Upper lobe of left lung (tissue), 6 donors: ENCODE measurements at places on chromosomes 16 and 17. TPM values are rescaled to one million over a fixed set of nuclear protein-coding genes. Genes with fewer than 3 reads are reported as not detected.

DNA sequence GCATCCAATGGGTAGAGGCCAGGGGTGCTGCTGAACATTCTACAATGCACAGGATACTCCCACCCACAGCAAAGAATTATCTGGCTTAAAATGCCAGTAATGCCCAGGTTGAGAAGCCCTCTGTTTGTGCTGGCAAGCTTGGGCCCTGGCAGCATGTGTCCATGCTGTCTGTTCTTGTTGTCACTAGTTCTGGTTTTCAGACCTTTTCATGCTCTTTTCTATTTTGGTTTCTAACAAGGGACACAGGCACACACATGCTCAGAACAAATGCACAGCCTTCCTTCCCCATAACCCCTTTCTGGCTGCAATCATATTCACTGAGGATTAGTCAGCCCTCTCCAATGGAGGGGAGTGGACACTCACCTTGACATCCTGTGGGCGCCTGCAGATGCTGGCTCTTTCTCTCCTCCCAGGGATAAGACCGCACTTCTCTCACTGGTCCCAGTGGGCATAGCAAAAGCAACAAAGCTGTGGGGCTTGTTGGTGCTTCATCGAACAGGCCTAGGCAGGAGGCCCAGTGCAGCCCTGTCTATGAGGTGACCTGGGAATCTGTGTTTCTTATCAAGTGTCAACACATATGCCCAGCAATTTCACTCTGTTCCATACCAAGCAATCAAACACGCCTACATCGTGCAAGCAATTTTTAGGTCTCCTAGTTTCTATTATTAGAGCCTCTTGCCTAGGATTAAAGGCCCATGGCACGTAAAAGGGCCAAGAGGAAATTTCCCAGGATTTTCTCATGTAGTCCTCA, 271.1 kb upstream of the CCL2 start:
- DNase-seq = no peak

PLCG2 gene
- total RNA-seq = 37.5 TPM

- no peak for DNase-seq
Measured at GRCh38 chr17:2564877-2565276, 28.6 kb upstream of the PAFAH1B1 start.

DNA sequence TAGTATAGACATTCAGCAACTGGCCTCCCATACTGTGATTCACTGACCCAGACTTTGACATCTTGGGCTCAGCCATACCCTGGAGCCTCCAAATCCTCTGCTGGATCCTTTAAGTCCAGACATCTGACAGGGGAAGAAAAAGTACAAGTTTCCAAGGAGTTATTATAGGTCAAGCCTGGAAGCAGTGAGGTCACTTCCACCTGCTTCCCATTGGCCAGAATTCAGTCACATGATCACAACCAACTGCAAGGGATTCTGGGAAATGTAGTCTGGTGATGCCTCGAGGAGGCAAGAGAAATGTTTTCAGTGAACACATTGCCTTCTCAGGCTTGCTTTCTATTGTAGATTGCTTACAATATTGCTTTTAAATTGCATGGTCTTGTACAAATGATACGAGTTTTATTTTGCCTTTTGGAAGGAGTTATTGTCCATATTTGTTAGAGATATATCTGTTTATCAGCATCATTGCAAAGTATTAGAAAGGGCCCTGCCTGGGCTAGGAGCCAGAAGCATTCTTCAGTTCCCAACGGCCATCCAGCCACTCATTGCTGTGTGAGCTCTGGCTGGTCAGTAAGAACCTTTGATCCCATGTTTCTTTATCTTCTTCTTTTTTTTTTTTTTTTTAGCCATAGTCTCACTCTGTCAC, 696.9 kb downstream of the WWOX start:
- no peak for DNase-seq

DNA sequence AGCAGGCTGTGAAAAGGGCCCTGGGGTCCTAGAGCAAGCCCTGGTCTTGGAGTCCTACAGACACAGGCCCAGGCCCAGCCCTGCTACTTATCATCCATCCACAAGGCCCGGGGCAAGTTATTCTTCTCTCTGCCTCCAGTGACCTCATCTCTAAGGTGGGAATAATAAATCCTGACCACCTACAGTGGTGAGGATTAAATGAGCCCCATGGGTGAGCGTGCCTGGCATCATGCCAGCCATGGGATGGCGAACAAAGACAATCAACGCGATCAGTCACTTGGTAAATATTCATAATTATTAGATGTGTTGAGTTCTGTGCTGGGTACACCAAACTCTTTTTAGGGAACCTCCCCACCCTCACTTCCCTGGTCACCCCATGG, 5.5 kb downstream of the KRT15 start:
- no peak for DNase-seq

SMIM22 gene
- total RNA-seq = 16.4 TPM

GP1BA gene
- total RNA-seq = 0.59 TPM

DNA sequence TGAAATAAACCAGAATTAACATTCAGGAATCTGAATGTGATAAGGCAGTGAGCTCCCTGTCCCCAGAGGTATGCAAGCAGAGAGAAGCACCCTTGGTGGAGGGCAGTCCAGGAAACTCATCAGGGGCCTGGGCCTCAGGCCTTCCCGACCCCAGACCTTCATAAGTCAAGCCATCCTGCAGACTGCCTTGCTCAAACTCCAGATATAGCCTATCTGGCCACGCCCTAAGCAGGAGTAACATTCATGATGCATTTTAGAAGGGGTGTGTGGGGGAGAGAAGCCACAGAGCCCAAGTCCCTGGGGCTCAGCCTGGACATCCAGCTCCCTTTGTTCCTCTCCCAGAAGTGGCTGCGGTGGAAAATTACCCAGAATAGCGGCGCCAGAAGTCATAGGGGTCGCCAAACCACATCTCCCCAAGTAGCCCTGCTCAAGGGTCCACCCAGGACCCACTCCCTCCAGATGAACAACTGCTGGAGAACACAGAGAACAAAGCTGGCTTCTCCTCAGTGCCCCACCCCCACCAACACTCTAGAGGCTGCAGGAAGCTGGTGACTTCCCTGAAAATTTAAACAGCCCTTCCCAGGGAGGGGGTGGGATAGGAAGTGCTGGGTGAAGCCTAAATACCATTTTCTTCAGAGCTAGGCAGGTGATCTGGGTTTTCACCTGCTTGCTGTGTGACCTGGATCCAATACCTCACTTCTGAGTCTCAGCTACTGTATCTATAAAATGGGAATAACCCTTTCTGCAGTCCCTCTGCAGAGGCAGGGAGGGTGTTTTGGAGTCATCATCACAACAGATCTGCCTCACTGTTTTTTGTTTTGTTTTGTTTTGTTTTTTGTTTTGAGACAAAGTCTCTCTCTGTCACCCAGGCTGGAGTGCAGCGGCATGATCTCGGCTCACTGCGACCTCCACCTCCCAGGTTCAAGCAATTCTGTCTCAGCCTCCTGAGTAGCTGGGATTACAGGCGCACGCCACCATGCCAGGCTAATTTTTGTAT, 1.5 kb upstream of the SREBF1 start:
- DNase-seq = no peak

UBFD1 gene
- 86.8 TPM for total RNA-seq

OR3A3 gene
- not detected for total RNA-seq

GRCh38 chr17:59753522-59754467, 46.3 kb downstream of the VMP1 start:
- DNase-seq = no peak

KRT33B gene
- not detected for total RNA-seq

ADAMTS18 gene
- total RNA-seq = not detected

GRCh38 chr17:49455272-49455861, 39.7 kb upstream of the NGFR start:
- no peak for DNase-seq

- no peak for DNase-seq
Measured at GRCh38 chr16:75703306-75703705, 2.0 kb upstream of the DUXB start.

CCDC154 gene
- total RNA-seq = not detected

GRCh38 chr16:75908331-75909117, 182.2 kb upstream of the CPHXL start:
- no peak for DNase-seq

DNA sequence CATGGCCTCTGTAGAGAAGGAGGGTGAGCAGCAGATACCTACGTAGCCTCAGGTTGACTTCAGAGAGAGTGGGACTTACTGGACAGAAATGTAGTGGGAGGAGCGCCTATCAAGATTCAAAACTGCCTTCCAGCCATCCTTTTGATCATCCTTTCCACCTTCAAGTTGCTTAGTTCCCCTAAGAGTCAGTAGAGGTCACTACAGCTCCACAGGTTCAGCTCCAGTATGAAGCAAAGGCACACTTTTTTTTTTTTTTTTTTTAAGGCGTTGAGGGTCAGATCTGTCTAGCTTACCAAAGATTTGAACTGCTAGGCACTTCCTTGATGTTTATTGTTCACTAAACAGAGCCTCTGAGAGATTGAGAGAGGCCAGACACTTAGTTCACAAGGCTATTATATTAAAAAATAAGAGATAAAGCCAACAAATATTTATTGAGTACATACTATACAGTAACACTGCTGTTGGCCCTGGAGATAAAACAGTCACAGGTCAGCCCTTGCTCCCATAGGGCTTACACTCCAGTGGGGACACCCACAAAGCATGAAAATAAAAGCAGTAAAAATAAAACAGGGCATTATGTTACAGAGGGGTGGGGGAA, 3.1 kb downstream of the RNF227 start:
- DNase-seq = no peak

NOG gene
- 8.5 TPM for total RNA-seq

PHKB gene
- 135 TPM for total RNA-seq

- DNase-seq = no peak
Measured at GRCh38 chr16:27638833-27639560, 89.1 kb downstream of the KATNIP start.

NPEPPS gene
- total RNA-seq = 135 TPM

GRCh38 chr17:17151962-17152361, 54.2 kb downstream of the PLD6 start:
- DNase-seq = no peak

UMOD gene
- total RNA-seq = not detected

CALB2 gene
- 2.9 TPM for total RNA-seq

IL4R gene
- 202 TPM for total RNA-seq

DNA sequence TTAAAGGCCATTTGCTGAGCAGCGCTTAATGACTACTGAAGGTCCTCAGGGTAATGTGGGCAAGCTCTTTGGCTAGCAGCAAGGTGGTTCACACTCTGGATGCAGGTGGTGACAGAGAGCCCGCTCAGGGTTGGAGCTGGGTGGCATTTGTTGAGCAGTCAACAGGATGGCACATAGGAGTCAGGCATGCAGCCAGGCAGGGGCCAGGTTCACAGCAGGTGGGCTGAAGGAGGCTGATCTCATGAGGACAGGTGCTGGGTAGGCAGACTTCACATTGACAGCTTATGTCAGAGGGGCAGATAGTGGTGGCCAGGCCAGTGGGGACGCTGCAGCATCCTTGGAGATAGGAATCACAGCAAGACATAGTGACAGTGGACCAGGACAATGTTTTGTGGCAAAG, 4.5 kb downstream of the KRTAP3-1 start:
- DNase-seq = no peak

- DNase-seq = no peak
Measured at GRCh38 chr17:35006961-35007360, 26.6 kb downstream of the LIG3 start.

DNA sequence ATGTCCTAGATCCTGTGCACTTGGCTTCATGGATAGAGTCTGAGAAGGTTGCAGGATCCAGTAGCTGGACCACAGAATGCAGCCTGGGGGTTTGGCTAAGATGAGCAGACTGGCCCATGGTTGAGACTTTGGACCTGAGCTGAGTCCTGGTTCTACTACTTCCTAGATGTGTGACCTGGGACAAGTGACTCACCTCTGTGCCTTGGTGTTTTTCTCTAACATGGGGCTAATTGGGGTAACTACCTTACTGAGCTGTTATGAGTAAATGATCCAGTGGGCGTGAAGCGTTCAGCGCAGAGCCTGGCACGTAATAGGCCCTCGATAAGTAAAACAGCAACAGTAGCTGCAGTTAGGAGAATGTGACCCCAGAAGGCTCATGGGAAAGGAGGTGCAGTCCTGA, 38.8 kb downstream of the SNX20 start:
- DNase-seq = no peak

DNA sequence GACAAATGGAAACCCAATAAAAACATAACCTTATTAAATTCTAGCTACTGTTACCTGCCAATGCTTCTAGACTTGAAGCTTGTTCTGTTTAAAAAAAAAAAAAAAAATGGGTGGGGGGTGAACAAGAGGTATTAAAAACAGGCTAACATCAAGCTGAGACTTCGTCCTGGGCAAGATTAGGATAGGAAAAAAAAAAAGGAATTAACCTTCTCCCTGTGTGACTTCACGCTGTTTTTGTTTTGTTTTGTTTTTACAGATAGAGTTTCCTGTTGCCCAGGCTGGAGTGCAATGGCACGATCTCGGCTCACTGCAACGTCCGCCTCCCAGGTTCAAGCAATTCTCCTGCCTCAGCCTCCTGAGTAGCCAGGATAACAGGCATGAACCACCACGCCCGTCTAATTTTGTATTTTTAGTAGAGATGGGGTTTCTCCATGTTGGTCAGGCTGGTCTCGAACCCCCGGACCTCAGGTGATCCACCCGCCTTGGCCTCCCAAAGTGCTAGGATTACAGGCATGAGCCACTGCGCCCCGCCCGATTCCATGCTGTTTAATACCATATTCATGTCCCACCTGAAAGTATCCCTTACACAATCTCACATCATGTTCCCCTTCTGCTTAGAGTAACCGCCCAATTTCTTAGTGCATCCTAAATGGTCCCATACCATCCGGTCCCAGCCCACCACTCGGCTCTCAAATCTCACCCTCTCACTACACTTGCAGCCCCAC, 2.2 kb downstream of the USP31 start:
- DNase-seq = no peak

GRCh38 chr16:70740914-70741782, 55.3 kb upstream of the MTSS2 start:
- DNase-seq = no peak

KRTAP1-5 gene
- not detected for total RNA-seq

- no peak for DNase-seq
Measured at GRCh38 chr17:56929362-56929969, 15.6 kb upstream of the TRIM25 start.

SRCIN1 gene
- 3.8 TPM for total RNA-seq

DNA sequence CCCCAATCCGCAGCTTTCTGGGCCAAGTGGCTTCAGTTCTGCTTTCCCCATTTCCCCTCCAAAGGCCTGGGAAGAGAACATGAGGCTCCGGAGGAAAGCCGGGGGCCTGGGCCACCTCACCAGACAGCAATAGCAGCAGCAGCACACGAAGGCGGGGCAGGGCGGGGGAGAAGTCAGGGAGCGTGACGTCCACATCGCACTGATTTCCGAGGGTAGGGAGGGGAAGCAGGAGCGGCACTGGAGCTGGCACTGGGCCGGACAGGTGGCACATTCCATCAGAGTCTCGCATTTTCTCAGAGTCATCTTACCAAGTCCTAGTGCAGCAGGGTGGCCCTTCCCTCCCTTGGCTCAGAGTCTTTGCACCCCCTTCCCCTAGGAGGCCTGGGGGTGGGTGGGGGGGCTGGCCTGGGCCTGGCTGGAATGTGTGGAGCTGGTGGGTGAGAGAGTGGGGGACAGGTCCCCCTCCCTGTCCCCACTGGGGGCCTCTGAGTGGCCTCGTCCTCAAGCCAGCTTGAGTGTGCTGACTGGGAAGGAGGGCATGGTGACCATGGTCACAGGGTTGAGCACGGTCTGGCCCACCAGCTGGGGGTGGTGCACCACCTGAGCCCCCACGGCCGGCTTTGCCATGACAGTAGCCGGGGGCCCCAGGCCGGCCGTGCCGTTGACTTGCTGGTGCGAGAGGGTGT, 14.3 kb downstream of the MNT start:
- peak; percentile 50 for DNase-seq
